ENCODE measurements at places on chromosomes 16 and 17.

DNA sequence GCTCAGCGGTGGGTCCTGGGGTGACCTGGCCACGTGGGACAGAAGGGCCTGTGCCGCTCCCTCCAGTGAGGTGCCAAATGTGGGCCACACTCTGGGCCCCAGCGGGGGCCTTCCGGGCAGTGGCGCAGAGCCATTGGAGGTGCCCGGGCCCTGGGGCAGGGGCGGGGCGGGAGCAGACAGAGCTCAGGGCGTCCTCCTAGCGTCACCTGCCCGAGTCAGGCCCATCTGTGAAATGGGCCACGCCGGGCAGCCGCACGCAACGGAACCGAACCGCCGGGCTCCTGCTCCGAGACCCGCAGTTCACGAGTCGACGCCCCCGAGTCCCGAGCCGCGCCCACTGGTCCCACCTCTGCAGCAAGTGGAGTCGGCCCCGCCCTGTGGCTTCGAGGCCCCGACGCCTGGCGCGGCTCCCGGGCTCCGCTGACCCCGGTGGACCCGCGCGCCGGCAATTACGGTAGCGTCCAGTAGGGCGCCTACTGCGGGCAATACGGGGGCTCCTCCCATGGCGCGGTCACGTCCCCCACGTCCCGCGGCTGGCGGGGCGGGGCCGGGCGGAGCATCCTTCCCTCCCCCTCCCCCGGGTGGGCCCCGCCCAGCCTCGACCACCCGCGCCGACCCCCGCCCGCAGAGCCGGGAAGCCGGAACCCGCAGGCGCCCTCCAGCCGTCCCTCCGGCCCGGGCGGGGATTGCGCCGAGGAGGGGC, 1.9 kb downstream of the SLC16A3 start:
- DNase-seq, result peak; percentile 76

DNA sequence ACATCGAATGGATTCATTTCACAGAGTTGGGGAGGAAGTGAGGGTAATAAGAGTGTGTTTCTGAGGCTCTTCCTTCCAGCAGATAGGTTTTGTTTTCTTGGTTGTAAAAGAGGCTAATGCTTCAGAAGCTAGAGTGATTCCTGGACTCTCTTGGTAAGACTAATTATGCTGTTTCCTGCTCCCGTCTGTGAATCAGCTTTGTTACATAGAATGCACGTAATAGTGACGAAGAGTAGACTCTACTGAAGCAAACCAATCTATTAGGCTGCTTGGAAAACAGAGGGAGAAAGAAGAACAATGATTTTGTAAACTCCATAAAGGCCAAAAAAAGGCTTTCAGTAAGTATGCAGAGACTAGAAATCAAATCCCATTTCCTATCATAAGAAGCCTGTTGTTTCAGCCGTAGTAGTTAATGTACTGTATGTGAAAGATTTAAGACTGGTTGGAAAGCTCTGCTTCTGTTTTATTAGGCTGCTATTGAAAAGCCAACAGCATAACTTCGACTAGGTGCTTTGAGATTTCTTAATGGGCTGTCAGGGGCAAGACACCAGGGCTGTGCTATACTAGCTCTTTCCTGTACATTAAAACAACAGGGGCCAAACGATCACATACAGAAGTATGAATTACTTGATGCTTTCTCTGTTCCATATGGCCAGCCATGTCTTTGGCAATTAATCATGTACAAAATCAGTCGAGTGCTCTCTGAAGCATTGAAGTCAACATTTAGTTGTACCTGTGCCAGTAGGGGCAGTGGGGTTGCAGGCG, 219.0 kb downstream of the FTO start:
- no peak for DNase-seq

GRCh38 chr17:65557349-65558310, 3.8 kb downstream of the AXIN2 start:
- peak; percentile 56 for DNase-seq

DNA sequence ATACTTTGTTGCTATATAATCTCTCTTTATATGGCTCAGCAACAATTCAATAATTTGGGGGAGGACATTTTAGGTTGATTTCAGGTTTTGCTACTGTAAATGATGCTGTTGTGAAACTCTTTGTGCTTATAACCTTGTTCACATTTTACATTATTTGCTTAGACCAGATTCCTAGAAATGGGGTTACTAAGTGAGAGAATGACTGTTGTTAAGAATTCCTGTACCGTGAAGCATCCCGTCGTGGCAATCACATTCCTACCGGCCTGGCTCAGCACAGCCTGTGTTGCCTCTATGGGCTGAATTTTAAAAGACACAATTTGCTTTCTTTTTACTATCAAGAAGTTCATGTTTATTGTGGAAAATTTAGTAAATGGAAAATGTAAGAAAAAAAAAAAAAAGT, 31.4 kb downstream of the B9D1 start:
- DNase-seq, result no peak

- no peak for DNase-seq
These were observed 17.1 kb downstream of the ST6GALNAC1 start for GRCh38 chr17:76626442-76626841.

DNA sequence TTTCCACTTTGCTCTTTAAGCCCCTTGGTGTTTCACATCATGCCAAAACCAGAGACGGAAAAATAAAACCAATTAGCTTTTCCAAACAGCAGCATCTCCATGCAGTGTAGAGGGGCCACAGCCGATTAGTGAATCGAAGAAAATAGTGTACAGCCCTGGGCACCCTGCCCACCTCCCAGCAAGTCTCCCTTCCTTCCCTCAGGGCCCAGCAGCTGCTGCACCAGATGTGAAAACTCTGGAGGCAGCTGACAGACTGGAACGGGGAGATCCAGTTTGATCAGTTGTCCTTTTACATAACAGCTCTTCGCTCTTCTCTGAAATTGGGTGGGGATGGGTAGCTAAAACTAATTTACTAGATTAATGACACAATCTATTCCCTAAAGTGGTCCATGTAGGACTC, 19.3 kb downstream of the TMEM11 start:
- DNase-seq, result no peak
